Effector memory CD8-positive, alpha-beta T cell (primary cell): ENCODE measurements at places on chromosomes 13 and 19.

DNA sequence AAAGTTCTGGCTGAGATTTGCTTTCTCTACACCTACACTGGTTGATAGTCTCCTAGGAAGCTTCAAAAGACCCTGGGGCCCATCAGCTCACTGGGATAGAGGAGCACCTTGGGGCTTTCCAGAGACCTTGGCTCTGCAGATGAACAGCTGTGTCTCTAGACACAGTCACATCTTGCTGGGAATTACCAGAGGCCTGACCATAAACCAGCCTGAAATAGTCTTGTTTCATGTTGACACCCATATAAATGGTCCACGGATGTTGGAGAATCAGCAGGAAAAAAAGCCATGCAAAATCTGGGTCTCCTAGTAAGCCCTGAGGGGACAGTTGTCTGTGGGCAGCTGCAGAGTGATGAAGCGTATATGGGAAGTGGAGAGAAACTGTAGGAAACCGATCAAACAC lies 207.6 kb downstream of the DNAJC15 start:
- no peak for DNase-seq

- DNase-seq = no peak
These were observed 6.4 kb downstream of the EGLN2 start for GRCh38 chr19:40805258-40805868.

GRCh38 chr13:102772042-102772425 lies 1.6 kb downstream of the TEX30 start:
- DNase-seq = no peak

DNA sequence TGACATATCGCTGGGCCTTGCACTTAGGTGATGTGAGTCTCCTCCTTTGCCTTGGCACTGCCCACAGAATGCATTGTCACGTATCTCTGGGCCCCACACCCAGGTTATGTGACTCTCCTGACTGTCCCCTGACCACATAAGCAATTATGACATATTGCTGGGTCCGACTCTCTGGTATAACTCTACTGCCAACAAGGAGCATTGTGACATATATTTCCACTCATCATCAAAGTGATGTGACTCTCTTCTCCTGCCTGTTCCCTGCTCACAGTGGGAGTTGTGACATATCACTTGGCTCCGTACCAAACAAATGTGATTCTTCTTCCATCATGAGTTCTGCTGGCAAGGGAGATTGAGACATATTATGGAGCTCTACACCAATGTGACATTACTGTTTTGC lies 15.4 kb upstream of the ZNF681 start:
- DNase-seq = no peak

DNA sequence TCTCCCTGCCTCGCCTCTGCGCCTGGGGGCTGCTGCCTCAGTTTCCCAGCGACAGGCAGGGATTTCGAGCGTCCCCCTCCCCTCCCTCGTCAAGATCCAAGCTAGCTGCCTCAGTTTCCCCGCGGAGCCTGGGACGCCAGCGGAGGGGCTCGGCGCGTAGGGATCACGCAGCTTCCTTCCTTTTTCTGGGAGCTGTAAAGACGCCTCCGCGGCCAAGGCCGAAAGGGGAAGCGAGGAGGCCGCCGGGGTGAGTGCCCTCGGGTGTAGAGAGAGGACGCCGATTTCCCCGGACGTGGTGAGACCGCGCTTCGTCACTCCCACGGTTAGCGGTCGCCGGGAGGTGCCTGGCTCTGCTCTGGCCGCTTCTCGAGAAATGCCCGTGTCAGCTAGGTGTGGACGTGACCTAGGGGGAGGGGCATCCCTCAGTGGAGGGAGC lies 722 bp upstream of the ICAM1 start:
- DNase-seq = peak; percentile 80

DNA sequence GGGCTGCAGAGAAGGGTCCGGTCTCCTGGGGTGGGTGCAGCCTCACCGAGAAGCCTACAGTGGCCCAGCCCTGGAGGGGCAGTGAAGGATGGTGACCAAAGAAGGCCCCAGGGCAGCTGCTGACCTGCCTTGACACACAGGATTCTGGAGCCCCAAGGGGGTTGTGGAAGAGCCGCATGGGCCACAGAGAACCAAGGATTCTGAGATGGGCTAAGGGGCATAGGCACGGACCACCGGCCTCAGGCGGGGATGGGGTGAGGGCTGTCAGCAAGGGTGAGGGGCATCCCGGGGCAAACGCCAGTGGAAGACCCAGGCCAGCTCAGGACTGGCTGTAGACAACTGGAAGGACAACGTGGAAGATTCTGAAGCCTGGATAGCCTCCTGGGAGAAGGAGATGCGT lies 151.6 kb downstream of the TEX29 start:
- DNase-seq = no peak

- no peak for DNase-seq
These were observed 29.9 kb upstream of the F7 start for GRCh38 chr13:113075711-113076110.

DNA sequence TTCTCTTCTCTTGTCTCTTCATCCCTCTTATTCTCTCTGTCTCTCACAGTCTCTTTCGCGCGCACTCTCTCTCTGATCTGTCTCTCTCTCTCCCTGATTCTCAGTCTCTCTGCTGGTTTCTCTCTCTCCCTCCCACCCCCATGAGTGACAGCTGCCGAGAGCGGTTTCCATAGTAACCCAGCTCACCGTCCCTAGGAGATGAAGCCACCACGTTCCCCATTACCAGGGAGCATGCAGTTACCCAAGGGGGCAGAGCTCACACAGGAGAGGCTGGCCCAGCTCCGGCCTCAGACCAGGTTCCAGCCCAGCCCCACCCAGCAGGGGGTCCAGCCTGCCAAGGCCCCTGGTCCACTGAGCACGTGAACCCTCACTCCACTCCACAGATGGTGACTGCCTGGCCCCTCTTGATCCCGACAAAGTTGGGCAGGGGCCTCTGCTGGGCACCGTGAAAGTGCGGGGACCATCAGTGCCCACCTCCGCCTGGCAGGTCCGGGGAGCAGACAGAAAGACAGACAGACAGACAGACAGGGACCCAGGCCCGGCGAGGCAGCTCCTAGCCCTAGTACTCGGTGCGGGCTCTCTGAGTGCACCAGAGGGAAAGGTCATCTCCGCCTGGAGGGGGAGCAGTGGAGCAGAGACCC lies 50.6 kb downstream of the CELF5 start:
- no peak for DNase-seq

DNA sequence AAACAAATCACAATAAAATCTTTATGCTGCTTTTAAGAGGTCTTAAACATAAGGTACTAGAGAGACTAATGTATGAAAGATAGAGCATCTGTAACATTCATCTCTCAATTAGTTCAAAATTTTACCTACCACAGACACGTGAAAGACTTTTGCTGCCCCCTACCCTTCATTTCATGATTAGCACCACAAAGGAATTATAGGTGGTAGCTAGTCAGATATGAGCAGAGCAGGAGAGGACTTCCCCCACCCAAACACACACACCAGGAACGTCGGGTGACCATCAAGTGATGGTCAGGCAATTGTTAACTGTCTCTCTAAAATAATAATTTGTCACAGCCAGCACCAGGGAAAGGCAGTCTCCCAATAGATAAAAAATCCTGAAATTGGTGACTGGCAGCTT lies 1531.7 kb upstream of the SPRY2 start:
- DNase-seq = no peak

DNA sequence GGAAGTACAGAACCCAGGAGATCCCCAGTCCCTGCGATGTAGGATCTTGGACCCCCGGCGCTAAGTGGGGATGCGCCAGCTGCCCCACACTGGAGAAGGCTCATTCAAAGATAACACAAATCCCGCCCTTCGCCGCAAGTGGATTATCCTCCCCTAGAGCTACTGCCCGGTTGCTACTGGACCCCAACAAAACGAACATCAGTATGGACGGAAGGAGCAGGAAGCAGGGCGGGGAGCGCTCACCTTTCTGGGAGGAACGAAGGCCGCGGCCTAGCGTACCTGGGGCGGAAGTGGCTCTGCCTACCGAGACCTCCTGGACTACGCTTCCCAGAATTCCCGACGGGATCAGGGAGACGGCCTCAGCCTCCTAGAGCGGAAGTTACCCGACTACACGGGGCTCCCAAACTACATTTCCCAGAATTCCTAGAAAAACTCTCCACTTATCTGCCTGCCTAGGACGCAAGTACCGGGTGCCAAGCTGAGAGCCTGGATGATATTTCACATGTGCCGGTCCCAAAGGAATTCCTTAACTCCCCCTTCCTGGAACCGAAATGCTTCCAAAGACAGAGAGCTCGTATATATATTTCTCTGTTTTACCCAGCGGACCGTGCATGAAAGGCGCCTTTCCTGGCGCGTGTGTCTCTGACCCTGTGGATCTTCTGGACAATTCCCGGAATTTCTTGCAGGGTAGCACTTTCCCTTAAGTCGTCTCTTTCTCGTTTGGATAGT lies at the start of gene ZNF112:
Gene ZNF112, minus strand, starts transcription at position 298 of the 729 bp plus-strand sequence. CDS start 16,141 bp downstream, outside the sequence.
- no peak for DNase-seq

DNA sequence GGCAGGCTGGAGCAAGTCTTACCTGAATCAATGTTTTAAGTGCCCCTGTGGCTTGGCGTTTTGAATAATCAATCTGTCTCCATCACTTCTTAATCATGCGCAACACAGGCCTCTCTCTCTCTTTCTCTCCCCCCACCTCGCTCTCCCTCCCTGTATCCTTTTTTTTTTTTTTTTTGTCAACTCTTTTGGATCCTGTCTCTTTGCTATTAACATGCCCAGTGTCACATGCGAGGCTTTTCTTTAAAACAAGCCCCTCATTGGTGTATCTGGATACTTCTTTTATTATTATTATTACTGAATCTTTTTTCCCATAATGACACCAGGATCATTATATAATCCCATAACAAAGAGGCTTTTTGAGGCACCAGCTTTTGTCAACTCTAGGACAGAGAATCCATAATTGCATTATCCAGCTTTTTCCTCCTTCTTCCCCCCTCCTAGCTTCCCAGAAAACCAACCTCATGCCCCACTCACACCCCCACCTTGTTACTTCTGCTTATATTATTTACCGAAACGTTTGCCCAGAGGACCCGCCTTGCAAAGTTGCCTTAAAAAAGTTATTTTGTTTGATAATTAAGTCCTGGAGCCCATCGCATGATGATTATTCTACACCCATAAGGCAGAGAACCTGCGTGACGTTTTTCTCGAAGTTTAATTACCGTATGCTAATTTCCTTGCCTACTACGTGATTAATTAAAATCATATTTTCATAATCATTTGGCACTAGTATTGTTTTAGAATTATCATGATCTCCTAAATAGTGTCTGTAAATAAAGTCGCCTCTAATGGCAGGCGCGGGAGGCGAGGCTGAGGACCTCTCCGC lies 148.1 kb upstream of the ZNF536 start:
- DNase-seq = no peak

DNA sequence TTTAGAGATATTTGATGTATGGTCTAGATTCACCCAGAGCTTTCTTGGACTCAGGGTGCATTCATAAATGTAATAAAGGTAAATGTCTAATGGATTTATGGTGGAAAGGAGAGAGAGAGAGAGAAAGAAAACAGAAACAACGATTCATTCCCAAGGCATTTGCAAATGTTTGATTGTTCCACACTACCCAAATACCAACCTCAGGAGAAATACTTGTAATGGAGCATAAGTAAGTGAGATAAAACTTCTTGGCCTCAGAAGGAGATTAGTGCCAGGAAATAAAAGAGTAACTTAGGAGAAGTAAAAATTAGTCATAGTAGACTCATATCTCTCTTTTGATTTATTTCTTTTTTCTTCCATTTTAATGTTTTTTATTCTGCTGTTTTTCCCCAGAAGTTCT lies 40.6 kb upstream of the DGKH start:
- no peak for DNase-seq

DNA sequence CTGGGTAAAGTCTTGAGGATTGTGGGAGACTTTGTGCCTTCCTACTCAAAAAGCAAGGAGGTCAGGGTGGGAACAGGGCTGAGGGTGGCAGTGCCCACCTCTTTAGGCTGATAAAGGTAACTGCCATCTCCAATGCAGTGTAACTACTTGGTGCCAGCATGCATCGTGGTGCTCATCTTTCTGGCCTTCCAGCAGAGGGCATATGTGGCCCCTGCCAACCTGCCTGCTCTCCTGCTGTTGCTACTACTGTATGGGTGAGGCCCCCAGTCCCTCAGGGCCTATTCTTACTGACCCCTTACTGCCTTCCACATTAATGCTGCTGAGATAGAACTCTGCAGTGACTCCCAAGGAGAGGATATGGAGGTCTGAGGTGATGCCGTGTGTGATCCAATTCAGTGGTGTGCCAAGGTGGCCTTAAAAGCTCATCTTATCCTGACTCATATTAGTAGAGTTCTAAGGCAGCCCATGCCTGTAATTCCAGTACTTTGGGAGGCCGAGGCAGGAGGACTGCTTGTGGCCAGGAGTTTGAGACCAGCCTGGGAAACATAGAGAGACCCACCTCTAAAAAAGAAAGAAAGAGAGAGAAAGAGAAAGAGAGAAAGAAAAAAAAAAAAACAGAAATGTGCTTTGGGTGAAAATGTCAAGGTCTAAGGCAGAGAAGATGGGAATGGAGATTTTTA lies 9.7 kb upstream of the ARHGAP45 start:
- no peak for DNase-seq

GRCh38 chr19:1222394-1222793 lies 15.4 kb downstream of the CBARP start:
- DNase-seq = no peak

- no peak for DNase-seq
These were observed 169.5 kb downstream of the DCLK1 start for GRCh38 chr13:35961461-35962220.

DNA sequence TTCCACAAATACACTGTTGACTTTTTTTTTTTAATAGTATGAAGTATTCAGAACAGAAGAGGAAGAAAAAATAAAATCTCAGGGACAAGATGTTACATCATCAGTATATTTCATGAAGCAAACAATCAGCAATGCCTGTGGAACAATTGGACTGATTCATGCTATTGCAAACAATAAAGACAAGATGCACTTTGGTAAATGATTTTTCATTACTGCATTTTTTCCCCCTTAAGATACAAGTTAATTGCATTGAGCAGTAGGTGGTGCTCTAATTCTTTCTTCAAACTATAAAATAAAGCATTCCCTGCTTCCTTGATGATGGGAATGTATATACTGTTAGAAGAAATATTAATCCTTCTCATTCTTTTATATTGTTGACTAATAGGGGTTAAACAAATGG lies 17.1 kb downstream of the UCHL3 start:
- DNase-seq = no peak

DNA sequence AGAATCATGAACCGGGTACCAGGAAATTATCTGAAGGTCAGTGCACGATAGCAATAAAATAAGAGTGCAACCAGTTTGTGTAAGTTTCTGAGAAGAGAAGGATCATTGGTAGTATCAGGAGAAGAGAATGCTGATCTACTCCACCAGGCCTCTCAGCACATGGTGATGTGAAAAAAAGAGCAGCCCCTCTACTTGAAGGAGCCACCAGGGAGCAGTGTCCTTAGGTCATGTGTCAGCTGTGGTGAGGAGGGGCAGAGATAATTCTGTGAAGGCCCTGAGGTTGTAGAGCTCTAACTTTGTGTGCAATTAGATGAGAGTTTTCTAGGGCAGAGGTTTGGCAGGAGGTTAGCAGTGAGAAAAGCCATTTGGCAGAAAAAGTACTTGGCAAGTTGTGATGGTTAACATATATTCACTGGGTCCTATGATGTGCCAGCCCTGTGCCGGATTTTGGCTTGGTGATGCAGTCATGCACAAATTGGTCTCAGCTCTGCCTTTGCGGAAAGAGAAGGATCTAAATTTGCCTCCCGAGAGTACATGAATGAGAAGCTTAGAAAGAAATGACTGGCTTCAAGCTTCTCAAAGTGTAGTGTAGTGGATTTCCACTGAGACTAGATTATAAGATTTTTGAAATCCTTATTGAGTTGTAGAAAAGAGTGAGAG lies 19.2 kb upstream of the ZC3H13 start:
- no peak for DNase-seq
